Left lobe of liver (tissue), 2 donors: ENCODE measurements at places on chromosomes 11 and 22.
A peak's percentile ranks its signal among the peaks of the same experiment; 100 is the strongest.

DNA sequence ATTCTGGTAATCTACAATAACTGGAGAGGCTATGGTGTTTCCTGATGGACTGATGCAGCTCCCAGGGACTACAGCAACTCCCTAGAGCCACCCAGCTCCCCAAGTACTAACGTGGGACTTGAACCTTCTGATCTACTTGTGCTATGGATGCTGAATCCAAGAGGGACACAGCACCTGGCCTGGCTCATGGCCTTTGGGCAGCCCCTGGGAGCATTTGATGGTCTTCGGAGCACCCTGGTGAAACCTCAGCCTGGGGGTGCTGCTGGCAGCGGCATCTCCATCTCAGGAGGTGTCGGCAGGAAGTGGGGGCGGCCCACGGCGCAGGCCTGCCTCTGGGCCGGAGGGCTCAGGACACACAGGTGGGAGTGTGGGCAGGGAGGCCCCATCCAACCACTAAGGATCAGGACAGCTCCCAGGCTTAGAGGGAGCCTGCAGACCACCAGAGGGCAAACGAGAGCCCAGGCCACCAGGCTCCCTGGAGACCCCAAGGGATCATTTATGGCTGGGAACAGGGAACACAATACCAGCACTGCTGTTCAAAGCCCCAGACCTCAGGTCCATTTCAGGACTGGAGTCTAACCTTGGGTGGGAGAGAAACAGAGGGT is 8.7 kb downstream of the EHD1 start:
- DNase-seq = no peak

- peak; percentile 3 for DNase-seq
Measured at GRCh38 chr22:47586038-47586437, 823.6 kb downstream of the TBC1D22A start.

DNA sequence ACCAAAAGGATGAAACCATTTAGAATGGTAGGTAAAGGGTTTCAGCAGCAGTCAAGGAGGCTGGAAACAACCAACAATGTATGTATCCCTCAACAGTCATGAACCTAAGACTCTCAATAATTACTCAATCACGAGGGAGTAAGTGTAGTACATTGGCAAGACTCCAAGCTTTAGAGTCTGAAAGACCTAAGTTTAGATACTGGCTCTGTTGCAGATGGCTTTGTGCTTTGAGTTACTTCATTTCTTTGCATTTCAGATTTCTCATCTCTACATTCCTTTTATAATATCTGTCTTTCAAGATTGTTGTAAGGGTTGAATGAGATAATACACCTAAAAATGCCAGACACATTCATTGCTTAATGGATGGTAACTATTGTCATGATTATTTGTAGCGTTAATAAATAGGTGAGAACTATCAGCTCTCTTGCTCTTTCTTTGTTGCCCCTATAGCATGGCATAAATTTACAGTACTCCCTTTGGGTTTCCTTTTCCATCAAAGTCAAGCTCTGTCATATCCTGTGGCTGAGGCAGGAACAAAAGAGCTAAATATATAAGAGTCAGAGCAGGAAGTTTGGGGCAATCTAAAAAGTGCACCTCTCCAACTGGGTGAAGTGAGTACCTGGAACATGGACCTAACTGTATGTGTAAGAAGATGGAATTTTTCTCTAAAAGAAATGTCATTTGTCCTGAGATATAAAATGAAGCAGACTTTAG is 228.2 kb upstream of the ZC3H12C start:
- no peak for DNase-seq

GRCh38 chr11:3087821-3088800 is 30.9 kb upstream of the CARS1 start:
- no peak for DNase-seq

DNA sequence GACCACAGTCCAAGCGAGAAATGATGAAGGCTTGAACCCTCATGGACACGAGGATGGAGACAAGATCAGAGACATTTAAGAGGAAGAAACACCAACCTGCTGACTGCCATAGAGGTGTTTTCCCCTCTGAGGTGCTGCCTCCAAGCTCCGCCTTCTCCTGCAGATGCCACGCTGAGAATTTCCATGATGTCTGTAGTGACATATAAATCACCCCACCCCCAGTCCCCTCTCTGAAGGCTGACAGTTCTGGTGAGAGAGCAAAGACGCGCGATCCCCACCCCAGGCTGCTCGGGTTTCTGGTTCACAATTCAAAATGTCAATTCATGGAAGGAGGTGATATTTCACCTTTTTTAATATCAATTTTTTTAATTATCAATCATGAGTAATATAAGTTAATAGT is 28.2 kb downstream of the LRRC32 start:
- no peak for DNase-seq

GRCh38 chr11:58770166-58770565 is 38.4 kb upstream of the GLYAT start:
- DNase-seq = no peak

- DNase-seq = no peak
Measured at GRCh38 chr22:22721681-22722354, 77.4 kb downstream of the GGTLC2 start.

DNA sequence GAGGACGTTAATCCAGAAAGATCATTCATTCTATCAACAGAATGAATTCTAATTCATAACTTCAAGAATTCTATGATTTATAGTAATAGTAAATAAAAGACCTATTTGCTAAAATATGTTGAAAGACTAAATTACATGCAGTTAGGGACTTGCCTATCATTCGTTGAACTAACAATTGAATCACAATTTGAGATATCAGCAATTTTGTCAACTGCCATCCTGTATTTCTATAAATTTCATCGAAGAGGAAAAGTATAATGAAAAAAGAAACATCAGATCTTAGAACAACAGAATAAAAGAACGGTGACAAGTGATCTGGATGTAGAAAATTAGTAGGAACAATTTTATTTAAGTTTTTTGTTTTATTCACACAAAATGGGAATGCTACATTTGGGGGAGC is 4.4 kb upstream of the TTC17 start:
- DNase-seq = no peak

DNA sequence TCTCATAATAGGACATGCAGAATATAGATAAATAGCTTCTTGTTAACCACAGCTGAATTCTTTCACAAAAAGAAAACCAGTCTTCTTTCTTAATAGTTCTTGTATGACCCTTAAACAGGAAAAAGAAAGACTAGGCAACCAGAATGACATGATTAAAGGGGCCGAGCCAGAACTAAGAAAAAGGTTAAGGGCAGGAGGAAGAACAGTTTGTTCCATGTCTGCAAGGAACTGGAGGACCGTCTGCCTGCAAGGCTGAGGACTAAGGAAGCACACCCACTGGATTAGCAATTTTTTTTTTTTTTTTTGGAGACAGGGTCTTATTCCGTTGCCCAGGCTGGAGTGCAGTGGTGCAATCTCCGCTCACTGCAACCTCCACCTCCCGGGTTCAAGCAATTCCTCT is 26.0 kb upstream of the TMPRSS5 start:
- no peak for DNase-seq

DNA sequence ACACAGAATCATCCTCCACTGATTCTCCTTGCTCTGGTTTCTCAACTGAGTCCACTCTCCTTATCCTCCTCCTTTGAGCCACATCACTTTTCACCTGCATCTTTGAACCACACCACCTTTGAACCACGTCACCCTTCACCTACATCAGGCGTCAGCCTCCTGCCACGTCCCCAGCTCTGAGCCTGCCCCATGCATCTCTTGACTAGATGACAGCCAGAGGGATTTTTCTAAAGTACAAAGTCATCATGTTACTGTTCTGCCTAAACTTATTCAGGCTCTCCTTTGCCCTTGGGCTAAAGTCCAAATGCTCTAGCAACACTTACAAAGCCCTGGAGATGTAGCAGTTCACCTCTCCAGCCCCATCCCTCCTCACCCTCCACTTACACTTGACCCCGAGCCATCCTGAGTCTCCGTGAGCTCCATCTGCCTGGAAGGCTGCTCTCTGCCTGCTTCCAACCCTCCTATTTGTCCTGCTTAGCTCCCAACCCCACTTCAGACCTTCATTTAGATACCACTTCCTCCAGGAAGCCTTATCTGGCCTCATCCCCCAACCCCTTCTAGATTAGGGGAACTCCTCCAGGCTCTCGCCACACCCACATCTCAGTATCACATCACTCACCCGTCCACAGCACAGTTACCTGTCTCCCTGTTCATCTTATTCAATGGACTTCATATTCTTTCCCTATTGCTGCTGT is 3.7 kb upstream of the MS4A10 start:
- DNase-seq = no peak

- DNase-seq = no peak
Measured at GRCh38 chr22:30697975-30698374, 3.3 kb downstream of the OSBP2 start.

DNA sequence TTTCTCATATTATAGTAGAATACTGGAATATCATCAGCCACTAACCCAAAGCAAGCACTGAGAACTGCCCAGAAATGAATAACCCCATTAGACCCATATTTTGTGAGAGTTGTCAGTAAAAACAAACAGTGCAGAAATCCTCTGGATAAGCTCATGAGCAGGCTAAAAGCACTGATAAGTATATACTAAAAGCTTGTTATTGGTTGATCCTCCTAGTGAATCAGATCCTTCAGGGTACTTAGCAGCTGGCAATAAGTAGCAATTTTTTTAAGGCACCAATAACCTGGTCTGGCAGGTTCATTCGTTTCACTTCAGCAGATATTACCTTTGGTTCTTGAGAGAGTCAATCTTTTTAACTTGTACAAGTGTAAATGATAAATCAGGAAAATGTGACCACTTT is 1.2 kb downstream of the NOX4 start:
- no peak for DNase-seq

DNA sequence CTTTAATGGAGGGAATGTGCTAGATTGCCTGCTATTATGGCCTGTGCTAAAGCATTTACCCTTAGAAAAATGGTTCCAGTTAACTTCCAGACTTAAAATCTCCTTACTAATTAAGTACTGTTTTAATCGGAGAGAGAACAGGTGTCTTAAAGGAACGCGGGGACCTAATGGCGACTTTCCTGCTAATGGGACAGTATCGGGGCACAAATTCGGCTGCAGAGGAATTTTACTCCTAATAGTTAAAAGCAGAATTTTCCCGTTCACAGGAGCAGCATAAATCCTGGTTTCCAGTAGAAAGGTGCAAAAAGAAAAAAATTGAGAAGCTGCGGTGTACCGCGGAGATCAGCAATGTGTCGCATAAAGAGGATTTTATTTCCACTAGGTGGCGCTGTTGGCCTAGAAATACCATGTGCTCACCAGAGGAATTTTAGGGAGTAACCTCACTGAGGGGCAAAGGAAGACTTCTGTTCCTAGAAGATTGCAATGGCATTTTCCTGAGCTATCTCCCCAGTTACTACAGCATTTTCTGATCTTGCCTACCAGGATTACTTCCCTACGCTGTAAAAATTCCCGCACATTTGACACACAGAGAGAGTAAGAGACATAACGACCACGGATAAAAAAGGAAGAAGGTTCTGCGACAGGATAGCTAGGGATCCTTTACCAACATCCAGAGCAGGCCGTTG is 44.5 kb downstream of the ZNF280B start:
- no peak for DNase-seq

DNA sequence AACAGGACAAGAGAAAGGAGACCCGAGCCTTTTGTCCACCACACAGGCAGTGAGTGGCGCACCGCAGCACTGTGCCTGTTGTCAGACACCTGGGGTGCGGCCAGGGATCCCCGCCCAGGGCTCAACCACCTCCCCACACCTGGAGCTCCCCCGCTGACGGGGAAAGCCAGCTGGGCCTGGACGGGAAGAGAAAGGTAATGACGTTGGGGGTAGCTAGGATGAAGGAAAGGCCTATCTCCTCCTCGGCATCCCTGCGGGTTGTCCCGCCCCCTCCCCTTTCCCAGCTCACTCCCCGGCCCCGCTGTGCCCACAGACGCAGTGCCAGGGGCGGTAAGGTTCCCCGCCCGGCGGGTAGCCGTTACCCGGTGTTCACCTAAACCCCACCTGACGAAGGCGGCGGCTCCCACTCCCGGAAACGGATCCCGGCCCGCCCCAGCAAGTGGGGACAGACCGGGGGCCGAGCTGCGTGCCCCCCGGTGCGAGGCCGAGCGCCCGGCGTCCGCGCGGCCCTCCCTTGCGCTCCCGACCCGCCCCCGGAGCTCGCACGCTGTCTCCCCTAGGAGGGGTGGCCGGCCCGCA is 495 bp downstream of the HYOU1 start:
- peak; percentile 51 for DNase-seq

DNA sequence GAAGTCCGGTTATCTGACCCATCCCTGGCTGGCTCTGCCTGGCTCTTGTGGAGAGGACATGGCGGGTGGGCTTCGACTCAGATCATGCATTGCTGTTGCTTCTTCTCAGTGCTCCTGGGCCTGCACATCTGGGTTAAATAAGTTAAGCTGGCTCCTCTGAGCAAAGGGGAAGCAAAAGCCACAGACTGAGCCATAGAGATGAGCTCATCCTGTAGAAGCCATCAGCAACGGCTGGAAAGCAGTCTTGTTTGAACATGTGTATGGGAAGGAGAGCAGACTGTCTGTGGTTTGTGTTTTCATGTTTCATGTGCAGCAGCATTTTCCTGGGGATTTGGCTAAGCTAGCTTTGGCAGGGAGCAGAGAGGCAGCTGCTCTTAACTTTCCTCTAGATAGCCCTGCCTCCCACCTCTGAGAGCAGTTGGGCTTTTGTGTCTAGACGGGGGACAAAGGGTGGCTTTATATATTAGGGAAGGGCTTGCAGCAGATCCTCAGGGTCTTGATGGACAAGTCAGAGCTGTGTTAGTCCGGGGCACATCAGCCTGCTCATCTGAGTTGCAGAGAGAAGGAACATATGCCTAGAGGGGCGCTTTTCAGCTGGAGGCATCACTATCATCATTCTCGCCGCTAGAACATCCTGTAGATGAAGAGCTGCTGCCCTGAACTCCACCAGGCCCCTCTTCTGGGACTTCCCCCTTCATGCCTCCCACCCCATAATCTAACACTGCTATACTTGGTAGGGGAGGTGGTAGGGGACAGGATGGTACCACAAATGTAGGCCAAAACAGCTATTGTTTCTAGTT is 14.9 kb downstream of the DCPS start:
- DNase-seq = no peak
